ENCODE measurements at places on chromosomes 11 and 22. TPM values are rescaled to one million over a fixed set of nuclear protein-coding genes. Genes with fewer than 3 reads are reported as not detected.

Gene ARHGAP20
- total RNA-seq = 1.5 TPM

Gene ASPHD2
- 6.1 TPM for total RNA-seq

- no peak for ATAC-seq
Measured at GRCh38 chr22:48594016-48594756, 1233.5 kb downstream of the BRD1 start.

DNA sequence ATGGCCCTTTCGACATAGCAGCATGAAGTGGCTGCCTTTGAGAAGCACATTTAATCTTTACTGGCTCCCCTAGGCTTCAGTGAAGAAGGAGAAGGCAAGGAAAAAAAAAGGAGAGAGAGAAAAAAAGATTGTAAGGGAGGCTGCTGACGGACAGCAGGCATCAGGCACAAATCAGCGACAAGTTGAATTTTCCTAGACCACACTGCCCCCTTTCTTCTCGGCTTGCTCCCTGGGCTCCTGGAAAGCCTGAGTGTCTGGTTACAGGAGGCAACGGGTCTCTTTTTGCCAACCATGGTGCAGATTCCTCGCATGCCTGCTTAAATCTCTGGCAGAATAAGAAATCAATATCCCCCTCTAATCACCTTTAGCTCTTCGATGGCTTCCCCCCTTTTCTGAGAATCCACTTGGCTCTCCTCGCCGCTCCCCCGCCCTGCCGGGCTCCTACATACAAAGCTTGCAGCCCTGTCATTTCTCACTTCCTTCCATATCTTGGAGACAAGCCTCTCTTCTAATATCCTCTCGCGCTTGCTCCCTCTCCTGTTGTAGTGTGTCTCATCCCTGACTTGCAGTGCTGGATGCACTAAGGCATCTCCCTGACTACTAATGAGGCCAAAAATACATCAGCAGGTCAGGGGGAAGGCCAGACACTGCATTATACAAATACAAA is 14.3 kb downstream of the BLID start:
- peak; percentile 83 for ATAC-seq

Gene PRAME
- 0.66 TPM for total RNA-seq

Gene CABP2
- total RNA-seq = not detected

Gene GAL3ST3
- 8.4 TPM for total RNA-seq

DNA sequence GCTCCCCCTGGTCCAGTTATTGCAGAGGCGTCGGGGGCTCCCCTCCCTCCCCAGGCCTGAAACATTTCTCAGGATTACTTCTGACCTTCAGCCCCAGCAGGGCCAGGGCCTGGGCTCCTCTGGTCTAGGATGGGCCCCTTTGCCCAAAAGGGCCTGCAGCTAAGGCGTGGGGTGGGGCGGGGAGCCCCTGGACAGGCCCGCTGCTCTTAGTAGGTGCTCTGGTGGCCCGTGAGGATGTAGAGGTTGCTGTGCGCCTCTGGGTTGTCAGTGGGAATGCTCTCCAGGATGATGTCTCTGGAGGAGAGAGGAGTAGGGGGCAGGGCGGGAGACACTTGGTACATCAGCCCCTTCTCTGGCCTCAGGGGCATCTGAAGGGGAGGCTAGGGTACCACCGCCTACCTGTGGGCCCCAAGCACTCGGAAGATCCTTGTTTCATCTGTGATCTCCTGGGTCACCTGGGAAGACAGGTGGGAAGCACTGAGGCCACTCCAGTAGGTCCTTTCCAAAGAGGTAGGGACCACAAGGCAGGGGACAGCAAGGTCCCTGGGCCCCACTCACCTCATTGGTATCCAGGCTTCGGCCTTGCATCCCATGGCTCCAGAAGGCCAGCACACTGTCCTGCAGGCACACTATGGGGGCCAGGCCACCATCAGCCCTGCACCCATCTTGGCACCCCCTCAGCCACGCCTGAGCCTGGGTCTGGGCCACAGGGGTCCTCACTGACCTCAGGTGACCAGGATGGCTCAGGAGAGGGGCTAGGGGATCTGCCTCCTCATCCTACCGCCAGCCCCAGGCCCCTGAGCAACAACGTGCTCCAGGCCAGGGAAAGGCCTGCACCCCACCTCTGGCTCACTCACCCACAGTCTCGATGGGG is 11.2 kb upstream of the SF1 start:
- peak; percentile 27 for ATAC-seq

DNA sequence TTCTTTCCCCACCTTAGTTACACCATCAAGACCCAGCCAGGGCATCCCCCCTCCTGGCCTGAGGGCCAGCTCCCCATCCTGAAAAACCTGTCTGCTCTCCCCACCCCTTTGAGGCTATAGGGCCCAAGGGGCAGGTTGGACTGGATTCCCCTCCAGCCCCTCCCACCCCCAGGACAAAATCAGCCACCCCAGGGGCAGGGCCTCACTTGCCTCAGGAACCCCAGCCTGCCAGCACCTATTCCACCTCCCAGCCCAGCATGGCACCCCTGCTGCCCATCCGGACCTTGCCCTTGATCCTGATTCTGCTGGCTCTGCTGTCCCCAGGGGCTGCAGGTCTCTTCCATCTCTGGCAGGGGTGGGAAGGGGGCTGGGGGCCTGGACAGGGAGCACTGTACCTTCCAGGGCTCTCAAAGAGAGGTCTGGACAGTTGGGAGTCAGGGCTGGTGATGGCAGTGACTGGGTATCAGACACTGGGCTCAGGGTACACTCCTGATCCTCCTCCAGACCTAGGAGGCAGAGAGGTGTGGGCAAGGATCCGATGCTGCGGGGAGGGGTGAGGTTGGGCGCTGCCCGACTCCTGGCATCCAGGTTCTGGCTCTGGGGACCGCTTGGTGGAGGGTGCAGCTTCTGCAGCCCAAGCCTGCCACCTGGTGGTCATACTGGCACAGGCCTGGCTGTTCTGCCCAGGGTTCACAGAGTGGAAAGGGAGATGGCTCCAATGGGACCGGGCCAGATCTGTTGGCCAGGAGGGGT is at the start of gene UPK2:
Gene UPK2, plus strand, starts transcription at position 205 of the 753 bp plus-strand sequence. Its CDS starts 53 bp downstream, at position 258.
- ATAC-seq = peak; percentile 85

- ATAC-seq = no peak
Measured at GRCh38 chr11:62472063-62472884, 53.4 kb downstream of the SCGB1A1 start.

Gene WNT11
- total RNA-seq = 9.3 TPM

Gene P4HA3
- 0.66 TPM for total RNA-seq

DNA sequence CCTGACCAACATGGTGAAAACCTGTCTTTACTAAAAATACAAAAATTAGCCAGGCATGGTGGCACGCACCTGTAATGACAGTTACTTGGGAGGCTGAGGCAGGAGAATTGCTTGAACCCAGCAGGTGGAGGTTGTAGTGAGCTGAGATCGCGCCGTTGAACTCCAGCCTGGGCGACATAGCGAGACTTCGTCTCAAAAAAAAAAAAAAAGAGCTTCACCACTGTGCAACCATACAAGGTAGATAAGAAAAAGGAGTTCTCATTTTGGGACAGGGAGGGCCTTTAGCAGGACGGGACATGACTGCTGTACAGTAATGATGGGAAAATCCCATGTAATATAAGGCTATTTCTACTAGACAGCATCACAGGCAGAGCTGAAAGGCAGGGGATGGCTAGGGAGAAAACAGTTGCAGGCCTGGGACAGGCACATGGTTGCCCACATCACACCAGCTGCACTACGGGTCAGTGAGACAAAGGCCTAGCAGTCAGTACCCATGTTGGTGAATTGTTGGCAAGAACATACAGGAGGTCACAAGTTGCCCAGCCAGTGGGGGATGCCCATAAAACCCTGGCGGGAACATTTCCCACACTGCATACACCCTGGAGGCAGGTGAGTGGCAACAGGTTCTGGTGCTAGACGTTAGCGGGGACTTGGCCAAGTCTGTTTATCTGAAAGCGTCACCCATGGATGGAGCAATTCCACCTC is 5.4 kb downstream of the TANGO2 start:
- no peak for ATAC-seq

DNA sequence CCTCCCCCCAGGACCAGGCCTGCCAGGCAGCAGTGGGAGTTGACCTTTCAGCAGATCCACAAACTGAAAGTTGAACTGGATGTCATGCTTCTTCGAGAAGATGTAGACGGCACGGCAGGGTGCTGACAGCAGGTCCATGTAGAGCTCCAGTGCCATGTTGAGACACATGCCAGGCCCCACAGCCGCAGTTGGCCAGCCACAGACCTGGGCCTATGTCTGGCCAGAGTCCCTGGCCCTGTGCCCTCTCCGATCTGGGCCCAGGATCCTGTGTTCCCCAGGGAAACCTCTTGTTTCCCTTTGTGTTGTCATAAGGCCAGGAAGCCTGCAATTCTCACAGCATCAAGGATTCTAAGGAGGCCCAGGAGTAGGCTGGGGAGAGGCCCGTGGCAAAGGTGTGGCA is at the start of gene GSTT4:
Gene GSTT4, minus strand, starts transcription at position 253 of the 400 bp plus-strand sequence. Its CDS starts 97 bp downstream, at position 156.
- no peak for ATAC-seq

Gene KCNJ1
- 0.09 TPM for total RNA-seq

Gene ENTHD1
- not detected for total RNA-seq

Gene TRIM48
- not detected for total RNA-seq

Gene OR5M3
- total RNA-seq = not detected

GRCh38 chr22:40805239-40805638 is 13.9 kb downstream of the SLC25A17 start:
- no peak for ATAC-seq

DNA sequence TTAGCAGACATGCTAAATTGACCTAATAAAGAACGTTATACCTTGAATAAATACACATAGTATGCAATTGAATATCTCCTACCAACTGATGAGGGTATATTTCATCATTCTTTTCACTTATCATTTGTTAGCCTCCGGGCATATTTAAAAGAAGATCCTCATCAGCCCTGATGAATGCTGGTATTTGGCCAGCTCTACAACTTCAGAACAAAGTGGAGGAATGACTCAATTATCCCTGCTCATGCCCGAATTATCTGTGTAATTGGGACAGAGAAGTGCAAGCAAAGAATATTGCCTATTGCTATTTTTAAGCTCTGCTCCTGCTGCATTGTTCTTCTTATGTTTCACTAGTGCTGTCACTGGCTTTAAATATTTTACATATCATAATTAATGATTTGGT is 622.1 kb downstream of the METTL15 start:
- no peak for ATAC-seq

- ATAC-seq = peak; percentile 83
Measured at GRCh38 chr11:7637447-7638157, 35.7 kb downstream of the CYB5R2 start.

DNA sequence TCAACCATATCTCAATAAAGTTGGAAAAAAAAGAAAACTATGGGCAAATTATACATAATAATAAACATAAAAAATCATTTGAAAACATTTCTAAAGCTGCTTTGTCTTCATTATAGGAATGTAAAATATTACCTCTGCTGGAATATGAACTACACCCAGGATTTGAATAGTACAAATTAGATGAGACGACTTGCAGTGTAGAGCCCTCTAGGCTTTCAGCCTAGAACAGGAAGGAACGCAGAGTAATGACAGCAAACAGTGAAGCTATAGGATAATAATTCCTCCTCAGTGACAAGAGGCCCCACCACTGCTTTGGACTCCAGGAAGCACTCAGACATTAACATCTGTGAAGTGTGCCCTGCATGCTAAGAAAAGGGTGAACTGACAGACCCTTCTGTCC is 7.7 kb downstream of the OR2AG1 start:
- no peak for ATAC-seq

Gene STX3
- total RNA-seq = 19.7 TPM

Gene TTC12
- 7.8 TPM for total RNA-seq

GRCh38 chr11:18264677-18265555 is 1.1 kb upstream of the SAA1 start:
- no peak for ATAC-seq
